Fibroblast of skin of back (primary cell): ENCODE measurements at places on chromosomes 16 and 17.

- no peak for DNase-seq
These were observed 23.1 kb downstream of the PRDM7 start for GRCh38 chr16:90053902-90054500.

- no peak for DNase-seq
These were observed 393.1 kb upstream of the ASIC2 start for GRCh38 chr17:33686171-33686570.

- peak; percentile 70 for DNase-seq
These were observed 43.4 kb upstream of the GSE1 start for GRCh38 chr16:85569615-85570212.

GRCh38 chr17:50966163-50966666 is 100.1 kb upstream of the TOB1 start:
- no peak for DNase-seq

DNA sequence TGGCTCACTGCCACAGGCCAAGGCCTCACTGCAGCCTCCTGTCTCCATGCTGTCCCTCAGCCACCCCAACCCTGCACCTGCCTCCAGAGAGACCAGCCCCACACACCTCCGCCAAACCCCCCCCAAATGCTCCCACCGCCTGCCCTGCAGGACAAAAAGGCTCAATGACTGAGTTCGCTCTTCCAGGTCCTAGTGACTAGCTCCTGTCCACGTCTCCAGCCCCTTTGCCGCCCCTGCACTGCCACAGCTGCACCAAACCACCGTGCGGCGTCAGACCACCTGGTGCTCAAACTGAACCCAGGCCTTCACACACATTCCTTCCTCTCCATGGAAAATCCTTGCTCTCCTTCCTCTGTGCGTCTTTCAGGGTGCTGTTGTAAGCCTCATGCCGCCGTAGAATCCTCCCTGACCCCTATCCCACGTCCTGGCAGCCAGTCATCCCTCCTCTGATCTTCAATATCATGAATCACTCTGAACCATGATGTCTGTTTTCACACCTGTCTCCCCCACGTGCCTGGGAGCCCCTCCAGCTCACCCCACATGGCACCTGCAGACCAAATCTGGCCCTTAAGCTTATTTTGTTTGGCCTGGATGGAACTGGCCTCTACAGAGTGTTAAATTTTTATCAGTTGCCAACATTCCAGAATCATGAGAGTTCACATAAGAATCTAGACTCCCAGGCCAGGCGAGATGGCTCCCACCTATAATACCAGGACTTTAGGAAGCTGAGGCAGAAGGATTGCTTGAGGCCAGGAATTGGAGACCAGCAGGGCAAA is 4.3 kb upstream of the GSG1L start:
- DNase-seq, result peak; percentile 54

- DNase-seq, result peak; percentile 58
These were observed 1.6 kb downstream of the AHSP start for GRCh38 chr16:31529108-31529936.

DNA sequence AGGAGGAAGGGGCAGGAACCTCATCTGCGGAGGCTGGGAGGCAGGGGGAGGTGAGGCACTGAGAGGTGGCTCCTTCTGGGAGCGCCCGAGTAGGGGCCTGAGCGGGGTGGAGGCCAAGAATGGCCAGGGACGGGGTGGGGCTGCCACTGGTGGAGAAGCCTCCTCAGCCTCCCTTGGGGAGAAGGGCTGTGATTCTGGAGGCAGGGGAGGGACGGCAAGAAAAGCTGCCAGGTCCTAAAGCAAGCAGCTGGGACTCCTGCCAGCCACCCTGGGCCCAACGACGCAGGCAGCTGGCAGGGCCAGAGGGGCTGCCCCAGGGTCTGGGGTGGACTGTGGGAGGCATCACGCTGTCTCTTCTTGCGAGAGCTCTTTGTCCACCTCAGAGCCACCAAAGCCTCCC is 12.7 kb upstream of the MLKL start:
- DNase-seq, result no peak

DNA sequence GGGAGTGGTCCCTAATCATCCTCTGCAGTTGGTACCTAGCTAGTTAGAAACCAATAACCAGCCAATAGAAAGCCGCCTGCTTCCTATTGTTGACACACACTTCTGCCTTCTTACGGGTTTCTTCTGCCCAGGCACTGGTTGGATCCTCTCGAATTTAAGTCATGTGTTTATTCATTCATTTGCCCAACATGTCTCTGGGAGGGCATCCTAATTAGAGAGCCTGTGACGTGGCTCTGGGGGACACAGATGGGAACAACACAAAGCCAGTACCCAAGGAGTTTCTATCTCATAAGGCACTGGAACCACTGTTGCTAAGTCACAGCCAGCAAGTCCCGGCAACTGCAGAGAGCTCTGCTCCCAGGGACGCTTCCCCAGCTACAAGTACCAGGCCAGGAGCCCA is 300.7 kb upstream of the TNRC6C start:
- DNase-seq, result no peak

- DNase-seq, result no peak
These were observed 83.7 kb downstream of the CPPED1 start for GRCh38 chr16:12719972-12720371.

- no peak for DNase-seq
These were observed 84.7 kb downstream of the MYO1D start for GRCh38 chr17:32792207-32792606.

DNA sequence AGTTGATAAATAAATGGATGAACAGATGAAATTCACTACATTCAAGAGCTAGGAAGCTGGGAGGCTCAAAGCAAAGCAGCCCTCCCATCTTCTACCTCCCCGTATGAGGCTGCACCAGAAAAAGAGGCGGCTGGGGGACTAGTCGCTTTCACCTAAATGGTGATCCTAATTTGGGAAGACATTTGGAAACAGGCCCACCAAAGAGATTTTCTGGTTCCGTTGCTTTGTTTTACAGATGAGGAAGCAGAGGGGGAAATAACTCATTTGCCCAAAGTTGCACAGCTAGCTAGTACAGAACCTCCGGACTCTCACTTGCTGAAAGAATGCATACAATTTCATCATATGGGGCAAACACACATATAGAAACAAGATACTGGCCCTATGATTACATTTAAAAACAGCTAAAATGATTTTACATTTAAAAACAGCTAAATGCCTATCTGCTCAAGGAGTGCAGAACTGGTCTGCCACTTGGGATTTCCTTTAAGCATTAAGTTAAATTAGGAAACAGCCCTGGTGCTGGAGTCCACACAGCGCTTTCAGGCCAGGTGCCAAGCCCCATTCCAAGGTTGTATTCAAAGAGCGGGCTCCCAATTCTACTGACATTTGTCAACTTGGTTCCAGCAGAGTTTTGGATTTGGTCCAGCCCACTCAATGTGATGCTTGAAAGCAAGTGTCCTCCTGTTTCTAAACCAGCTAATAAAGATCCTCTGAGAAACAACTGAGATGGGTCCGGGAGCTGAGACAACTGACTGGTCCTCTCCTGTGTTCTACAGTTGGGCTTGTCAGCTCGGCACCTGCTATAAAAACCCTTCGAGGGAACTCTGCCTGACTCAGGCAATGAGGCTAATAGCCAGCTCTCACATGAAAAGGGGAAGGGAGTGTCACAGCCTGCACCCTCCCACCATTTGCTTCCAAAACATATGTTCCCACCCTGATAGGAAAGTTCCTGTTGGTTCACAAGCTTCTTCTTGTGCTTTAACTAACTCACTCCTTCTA is 11.7 kb downstream of the ERN1 start:
- no peak for DNase-seq

DNA sequence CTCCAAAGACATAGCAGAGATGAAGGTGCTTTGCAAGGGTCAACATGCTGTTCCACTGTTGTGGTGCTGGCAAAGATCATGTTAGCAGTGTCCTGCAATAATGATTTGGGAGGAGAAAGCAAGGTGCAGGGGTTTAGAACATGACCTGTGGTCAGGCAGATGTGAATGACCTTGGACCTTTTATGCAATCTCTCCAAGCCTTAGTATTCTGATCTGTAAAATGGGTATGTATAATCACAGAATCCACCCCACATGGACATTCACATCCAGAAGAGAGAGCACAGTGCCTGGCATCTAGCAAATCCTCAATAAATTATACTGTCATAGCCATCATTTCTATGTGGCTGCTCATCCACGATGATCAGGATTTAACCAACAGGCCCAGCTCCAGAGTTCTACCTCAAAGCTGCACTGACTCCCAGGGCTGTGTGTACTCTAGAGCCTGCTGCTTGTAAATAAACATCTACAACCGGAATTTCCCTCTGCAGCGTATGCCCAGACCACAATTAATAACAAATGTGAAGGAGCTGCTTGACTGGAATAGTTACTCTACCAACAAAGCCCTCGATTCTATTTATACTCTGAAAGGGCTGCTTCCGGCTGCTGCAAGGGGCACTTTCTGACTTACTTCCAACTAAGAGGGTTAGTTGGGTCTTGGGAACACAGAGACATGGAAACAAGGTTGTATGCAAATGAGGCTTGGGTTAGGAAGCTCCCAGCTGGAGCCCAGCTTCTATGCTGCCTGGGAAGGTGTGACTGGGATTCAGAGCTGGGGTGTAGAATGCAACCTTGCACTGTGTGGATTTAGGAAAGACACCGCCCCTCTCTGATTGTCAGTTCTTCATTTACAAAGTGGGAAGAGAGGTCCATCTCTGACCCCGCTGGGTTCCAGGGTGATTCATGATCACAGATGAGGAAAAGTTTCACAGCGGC is 265.2 kb downstream of the XYLT1 start:
- peak; percentile 39 for DNase-seq

DNA sequence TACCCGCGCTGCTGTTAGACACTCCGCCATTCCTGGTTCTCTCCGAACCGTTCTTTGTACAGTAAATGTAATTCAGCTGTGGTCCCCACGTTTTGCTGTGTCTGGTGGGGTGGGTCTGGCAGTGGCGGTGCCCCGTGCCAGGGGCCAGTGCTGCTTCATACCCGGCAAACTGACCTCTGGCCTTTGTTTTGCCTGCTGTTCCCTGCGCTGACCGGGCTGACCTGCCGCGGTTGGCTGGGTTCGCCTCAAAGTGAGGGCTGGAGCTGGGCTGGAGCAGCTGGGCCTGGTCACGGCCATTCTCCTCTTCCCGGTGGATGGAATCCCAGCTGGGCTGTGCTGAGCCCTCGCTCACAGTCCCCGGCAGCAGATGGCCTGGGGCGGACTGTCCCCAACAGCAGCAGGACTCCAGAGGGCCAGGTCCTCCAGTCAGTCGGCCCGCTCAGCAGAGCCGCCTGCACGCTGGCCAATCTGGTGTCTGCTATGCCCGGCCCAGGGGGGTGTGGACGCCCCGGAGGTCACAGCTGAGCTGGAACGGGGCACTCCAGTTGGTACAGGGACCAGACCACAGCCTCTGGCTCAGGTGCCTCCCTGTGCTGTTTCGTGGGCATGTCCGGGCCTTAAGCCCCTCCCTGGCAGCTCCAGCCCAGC is 1.5 kb upstream of the WFIKKN1 start:
- no peak for DNase-seq

GRCh38 chr17:77405867-77406732 is 265.3 kb downstream of the SEC14L1 start:
- DNase-seq, result no peak

DNA sequence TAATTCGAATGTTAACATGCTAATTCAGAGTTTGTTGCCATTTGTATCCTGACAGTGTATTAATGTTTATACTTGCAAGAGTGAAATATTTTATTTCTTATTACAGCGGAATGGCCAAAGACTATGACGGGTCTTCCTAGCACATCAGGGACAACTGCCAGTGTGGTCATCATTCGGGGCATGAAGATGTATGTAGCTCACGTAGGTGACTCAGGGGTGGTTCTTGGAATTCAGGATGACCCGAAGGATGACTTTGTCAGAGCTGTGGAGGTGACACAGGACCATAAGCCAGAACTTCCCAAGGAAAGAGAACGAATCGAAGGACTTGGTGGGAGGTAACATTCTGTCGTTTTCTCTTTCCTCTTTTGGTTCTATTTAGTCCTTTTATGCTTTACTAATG is 23.4 kb downstream of the PPM1D start:
- DNase-seq, result no peak

- DNase-seq, result no peak
These were observed 14.1 kb downstream of the TBX2 start for GRCh38 chr17:61413661-61414126.

DNA sequence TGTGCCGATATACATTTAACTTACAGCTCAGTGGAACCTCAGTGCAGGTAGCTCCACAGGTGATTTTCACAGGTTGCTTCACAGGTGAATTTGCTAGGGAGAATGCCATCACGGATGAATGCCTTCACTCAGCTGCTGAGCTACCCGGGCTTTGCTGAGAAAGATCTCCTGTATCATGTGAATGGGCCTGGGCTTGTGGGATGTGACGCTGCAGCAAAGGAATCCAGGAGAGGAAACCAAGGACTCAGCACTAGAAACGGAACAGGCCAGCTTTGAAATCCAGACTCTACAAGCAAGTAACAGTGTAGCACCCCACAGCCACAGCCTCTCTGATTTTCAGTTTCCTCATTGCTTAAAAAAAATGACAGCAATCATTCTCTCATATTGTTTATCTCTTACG is 271.4 kb upstream of the MAF start:
- DNase-seq, result no peak

- no peak for DNase-seq
These were observed 29.7 kb upstream of the NXPH3 start for GRCh38 chr17:49545806-49546545.

GRCh38 chr17:82384730-82385481 is 13.3 kb downstream of the UTS2R start:
- peak; percentile 49 for DNase-seq

GRCh38 chr16:54216268-54216667 is 70.3 kb downstream of the IRX3 start:
- no peak for DNase-seq

GRCh38 chr16:87611456-87611855 is 9.1 kb downstream of the JPH3 start:
- DNase-seq, result no peak

- DNase-seq, result no peak
These were observed 227.3 kb downstream of the HAPSTR1 start for GRCh38 chr16:9318764-9319163.

GRCh38 chr16:70251629-70252354 is at the start of gene EXOSC6:
Gene EXOSC6 (minus strand): TSS chr16:70251940. CDS start chr16:70251900, 40 bp downstream.
- DNase-seq, result peak; percentile 93

DNA sequence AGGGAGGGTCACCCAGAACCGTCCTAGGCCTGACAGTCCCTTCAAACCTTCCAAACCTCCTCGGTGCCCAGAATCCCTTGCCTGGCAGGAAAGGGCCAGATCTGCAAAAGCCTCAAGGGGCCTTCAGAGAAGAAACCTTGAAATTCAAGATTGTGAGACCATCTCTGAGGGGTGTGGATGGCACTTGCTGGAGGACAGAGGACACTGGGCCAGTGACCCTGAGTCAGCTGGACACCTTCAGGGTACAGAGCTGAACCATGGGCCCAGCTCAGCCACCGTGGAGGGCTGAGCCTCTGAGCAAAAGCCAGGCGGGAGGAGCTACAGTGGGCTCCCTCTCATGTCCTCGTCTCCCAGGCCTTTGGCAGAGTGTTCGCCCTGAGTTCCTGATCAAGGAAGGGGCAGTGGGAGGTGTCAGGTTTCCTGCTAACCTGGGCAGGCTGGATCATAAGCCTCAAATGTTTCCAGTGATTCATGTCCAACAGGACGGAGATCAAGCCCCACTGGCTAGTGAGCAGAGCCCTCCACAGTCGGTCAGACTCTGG is 3.0 kb downstream of the PDILT start:
- DNase-seq, result no peak

- peak; percentile 46 for DNase-seq
These were observed at the start of gene RNF112 for GRCh38 chr17:19410875-19411620. Gene RNF112 (plus strand): TSS chr17:19411232. CDS start chr17:19411409, 177 bp downstream.

GRCh38 chr17:3475251-3475685 is 529 bp upstream of the ASPA start:
- DNase-seq, result no peak

- peak; percentile 13 for DNase-seq
These were observed 674.0 kb upstream of the SOX9 start for GRCh38 chr17:71446645-71447437.

GRCh38 chr17:27485125-27485524 is 28.9 kb downstream of the KSR1 start:
- no peak for DNase-seq

GRCh38 chr17:40675905-40676304 is 10.9 kb upstream of the KRT222 start:
- DNase-seq, result no peak
